ENCODE measurements at places on chromosomes 6 and 20.
A peak's percentile ranks its signal among the peaks of the same experiment; 100 is the strongest.

GRCh38 chr6:73388800-73389512, 5.7 kb upstream of the DDX43 start:
- DNase-seq = peak; percentile 20

GRCh38 chr6:152232501-152233151, 404.5 kb downstream of the SYNE1 start:
- no peak for DNase-seq

DNA sequence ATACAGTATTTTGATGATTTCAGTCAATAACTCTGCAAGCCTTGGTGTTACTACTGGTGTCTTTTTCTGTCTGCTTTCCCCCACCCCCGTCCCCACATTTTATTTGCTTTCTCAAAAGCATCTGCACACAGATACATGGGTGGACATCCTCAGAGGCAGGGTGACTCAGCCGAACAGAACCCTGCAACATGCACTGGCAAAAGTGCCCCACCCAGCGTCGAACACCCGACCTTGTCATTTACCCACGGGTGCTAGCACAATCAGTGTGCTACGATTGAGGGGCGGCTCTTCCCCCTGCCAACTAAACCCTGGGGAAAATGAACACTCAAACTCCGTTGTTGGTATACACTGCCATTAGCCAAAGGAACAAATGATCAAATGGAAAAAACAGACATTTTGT, 115.9 kb upstream of the NAA20 start:
- no peak for DNase-seq

GRCh38 chr20:21640556-21640955, 64.9 kb upstream of the PAX1 start:
- no peak for DNase-seq

- no peak for DNase-seq
Measured at GRCh38 chr6:127114214-127114760, 4.2 kb upstream of the RSPO3 start.

DNA sequence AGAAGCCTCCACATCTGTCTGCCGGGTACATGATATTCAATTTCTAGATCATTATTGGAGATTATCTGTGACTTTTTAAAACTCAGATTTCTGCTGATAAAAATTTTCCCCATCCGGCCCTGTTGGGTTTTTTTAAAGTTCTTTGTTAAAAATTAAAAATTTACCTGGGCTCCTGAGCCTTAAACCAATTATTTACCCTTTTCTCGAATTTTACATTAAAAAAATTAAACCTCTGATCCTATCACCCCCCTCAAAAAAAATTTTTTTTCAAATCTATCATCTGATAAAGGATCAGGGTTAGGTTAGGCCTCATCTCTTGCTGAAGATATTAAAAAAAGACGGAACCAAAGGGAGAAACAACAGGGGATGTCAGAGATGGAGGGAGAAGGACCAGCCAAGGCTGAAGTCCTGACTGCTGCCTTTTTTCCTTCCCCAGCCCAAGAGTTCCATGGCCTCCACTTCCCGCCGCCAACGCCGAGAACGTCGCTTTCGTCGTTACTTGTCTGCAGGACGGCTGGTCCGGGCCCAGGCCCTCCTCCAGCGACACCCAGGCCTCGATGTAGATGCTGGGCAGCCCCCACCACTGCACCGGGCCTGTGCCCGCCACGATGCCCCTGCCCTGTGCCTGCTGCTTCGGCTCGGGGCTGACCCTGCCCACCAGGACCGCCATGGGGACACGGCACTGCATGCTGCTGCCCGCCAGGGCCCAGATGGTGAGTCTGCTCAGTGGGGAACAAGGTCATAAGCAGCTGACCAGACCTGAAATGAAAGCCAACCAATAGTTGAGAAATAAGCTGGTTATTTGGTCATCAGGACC, 527 bp downstream of the NFKBIL1 start:
- no peak for DNase-seq

- DNase-seq = no peak
Measured at GRCh38 chr6:128204616-128205015, 303.8 kb upstream of the THEMIS start.

DNA sequence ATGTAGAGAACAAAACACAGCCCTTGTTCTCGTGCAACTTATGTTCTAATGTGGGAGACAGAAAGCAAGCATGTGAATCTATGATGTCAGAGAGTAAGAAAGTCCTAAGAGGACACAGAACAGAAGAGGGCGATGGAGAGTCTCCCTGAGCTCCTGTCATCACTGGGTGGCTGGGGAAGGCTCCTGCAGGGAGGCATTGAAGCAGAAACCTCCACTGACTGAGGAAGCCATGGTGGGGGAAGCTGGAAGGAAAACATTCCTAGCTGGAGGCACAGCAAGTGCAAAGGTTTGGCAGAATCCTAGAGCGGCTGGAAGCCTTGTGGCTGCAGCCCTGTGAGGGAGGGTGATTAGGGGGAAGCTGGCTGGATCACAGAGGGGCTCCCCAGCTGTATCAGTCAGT, 248.0 kb downstream of the CDH26 start:
- DNase-seq = no peak

- no peak for DNase-seq
Measured at GRCh38 chr6:161265975-161266374, 7.9 kb downstream of the AGPAT4 start.

DNA sequence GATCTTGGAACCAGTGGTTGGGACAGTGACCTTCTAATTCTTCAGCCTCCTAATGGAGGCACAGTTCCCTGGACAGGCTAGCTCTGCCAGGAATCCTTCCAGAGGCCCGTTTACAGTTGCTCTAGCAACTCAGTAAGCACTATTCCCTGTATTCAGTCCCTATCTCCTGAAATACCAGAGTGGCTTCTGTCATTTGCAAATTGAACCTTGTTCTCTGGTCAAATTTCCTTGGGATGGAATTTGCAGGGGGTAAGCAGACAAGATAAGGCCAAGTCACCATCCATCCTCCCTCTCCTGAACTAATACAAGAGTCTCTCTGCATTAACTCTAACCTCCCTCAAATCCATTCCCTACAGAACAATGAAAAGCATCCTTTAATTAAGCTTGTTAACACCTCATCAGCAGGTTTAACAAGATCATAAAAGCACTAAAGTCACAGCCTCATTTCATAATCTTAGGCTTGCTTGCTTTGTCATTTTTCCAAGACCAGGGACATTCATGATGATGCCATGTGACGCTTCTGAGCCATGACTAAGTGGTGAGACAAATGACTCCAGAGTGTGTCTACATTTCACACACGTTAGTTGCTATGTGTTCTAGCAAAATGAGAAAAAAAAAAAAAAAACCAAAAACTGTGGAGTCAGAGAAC, 37.1 kb downstream of the SLC22A23 start:
- no peak for DNase-seq

DNA sequence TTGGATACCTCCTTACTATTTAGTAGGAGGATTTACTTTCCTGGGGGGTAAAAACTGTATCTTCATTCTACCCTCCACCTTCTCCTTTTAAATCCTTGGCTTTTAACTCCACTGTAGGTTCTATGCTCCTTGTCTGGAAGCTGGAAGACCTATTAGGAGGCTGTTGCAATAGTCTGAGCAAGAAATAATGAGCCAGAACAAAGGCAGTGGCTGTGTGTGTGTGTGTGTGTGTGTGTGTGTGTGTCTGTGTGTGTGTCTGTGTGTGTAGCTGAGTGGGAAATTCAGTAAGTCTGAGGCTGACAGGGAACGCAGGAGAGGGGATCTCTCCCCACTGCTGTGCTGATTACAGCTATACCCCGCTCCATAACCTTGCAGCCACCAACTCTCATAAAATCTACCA, 35.8 kb downstream of the HTR1E start:
- no peak for DNase-seq

GRCh38 chr6:111338843-111339242, 144.2 kb downstream of the REV3L start:
- no peak for DNase-seq

GRCh38 chr20:13322198-13322597, 101.1 kb downstream of the ISM1 start:
- DNase-seq = no peak

DNA sequence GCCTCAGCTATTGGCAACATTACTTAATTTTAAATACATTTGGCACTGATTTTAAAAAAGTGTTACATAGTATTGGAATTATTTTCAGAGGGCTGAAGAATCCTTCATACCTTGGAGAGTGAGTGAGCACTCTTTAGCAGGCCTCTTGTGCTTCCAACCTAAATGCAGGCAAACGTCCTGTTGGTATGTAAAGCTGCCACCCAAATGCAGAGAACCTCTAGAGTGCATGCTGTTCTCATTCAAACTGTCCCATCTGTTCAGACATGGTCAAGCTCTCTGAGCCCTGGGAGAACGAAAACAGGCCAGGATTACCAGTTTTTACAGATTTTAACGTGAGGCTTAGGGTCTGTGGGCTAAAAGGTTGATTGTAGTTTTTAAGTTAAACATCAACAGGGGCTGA, 378.0 kb upstream of the FLRT3 start:
- DNase-seq = no peak

- DNase-seq = no peak
Measured at GRCh38 chr6:71259888-71260604, 28.6 kb upstream of the OGFRL1 start.

GRCh38 chr6:20630136-20630535, 95.9 kb downstream of the CDKAL1 start:
- no peak for DNase-seq

DNA sequence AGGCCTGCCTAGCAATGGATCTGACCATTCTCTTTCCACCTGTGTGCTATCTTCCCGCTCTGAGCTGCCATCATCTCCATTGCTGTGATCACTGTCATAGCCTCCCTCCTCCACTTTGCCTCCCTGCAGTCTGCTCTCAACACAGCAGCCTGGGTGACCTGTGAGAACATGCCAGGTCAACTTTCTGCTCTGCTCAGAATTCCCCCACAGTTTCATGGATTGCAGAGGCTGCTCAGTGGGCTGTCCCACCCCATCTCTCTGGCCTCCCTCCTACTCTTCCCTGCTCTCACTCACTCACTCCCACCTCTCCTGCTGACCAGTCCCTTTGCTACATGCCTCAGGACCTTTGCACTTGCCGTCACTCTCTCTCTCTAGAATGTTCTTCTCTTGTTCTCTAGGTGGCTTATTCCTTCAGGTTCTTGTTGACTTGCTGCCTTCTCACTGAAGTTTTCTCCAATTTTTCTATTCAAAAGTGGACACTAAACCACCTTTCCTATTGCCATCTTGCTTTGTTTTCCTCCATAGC, 159.9 kb downstream of the CD83 start:
- DNase-seq = no peak

GRCh38 chr6:108944707-108945680, 96.8 kb downstream of the ARMC2 start:
- peak; percentile 88 for DNase-seq

DNA sequence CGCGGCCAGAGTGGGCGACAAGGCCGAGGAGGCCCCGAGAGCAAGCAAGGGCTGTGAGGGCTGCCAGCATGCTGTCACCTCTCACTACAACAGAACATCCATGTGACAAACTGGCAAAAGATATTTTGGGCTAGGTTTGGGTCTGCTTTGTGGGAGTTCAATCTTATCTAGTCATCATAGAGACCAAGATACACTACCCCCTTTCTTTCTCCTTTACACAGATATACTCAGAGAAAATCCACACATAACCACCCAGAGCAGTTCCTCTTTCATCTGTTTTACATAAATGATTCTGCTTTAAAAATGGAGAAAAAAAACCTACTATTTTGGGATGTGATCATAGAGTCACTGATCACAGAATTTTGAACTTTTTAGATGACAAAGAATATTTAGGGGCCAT, 16.8 kb downstream of the SOX4 start:
- DNase-seq = no peak

GRCh38 chr20:37856932-37857660, 45.8 kb upstream of the VSTM2L start:
- DNase-seq = peak; percentile 23

DNA sequence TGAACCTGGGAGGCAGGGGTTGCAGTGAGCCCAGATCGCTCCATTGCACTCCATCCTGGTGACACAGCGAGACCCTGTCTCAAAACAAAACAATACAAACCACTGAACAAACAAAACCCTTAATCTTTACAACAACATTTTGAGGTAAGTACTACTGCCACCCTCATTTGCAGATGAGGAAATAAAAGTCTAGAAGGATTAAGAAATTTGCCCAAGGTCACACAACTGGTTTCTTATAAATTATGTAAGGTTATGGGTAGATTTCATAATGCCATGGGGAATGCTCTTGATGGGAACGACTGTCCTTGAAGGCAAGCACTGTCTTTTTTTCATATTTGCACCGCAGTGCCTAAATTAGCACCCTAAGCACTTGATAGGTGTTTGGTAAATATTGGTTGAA, 13.8 kb upstream of the B4GALT5 start:
- no peak for DNase-seq

DNA sequence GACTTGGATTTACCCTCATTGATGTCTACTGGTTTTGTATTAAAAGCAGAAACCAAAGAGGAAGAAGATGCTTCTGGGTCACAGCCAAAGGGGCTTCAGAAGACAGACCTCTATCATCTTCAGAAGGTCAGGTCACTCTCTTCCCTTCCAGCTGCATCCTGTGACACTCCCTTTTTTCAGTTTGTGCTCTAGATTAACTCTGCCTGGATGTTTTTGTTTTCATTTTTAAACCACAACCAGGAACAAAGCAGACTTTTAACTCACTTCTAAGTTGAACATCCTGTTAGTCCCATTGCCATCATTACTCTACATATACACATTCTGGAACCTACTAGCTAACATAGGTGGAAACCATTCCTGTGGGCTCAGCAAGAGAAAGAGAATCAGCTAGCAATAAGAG, 45.2 kb downstream of the AKIRIN2 start:
- no peak for DNase-seq

- DNase-seq = no peak
Measured at GRCh38 chr6:157364705-157365104, 16.3 kb upstream of the ZDHHC14 start.

GRCh38 chr20:4808872-4809271, 87.2 kb downstream of the PRND start:
- no peak for DNase-seq

- no peak for DNase-seq
Measured at GRCh38 chr6:90907931-90908655, 321.2 kb upstream of the MAP3K7 start.

DNA sequence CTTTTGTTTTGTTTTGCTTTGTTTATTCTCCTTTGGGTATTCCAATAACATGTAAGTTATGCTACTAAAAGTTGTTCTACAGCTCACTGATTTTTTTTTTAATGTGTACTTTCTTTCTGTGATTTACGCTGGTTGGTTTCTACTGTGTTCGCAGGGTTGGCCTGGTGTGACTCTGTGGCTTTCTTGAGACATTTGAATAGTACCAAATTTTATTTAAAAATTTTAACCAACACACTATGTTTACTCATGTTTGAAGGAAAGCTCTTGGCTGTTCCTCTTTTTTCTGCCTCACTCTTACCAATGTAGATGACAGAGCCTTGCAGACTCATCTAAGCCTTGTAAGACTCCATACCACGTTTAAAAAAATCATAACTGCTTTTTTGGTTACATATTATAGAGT, 1784.9 kb upstream of the DEFB115 start:
- no peak for DNase-seq

DNA sequence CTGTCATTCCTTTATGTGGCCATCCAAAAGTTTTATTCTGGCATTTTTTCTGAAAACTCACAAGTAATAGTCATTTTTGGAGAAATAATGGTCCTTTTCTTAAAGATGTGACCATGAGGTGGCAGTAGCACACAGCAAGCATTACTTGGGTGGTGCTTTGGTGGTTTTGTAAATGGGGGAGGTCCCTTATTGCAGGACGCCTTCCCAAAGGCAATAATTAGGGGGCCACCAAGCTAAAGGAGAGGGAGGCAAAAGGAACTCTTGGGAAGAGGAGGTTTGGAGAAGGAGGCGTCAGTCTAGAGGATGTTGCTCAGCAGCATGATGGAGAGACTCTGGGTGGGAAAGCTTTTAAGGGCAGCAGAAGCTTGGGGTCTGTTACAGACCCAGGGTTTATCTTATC, 422.6 kb upstream of the MMS22L start:
- DNase-seq = no peak
